Colonic mucosa (tissue), 4 donors: ENCODE measurements at places on chromosomes 2 and 18. TPM values are rescaled to one million over a fixed set of nuclear protein-coding genes. Genes with fewer than 3 reads are reported as not detected.

POTEJ gene
- total RNA-seq, result 0.17 TPM

C1GALT1C1L gene
- 0.22 TPM for total RNA-seq

APCDD1 gene
- total RNA-seq, result 5.6 TPM

DNA sequence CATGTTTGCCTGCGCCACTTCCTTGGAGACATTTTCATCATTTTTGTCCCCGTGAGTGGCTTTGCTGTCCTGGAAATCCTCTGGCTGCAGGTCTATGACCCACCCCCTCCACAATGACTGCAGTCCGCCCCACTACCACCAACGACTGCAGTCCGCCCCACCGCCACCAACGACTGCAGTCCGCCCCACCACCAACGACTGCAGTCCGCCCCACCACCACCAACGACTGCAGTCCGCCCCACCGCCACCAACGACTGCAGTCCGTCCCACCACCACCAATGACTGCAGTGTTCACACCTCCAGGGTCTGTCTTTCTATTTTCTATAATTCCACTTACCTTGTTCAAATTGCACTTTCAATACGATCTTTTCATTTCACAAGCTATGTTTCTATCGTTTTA lies 820.7 kb upstream of the SALL3 start:
- H3K27ac ChIP-seq, result no peak overlapping the region
- DNase-seq, result no peak
- H3K36me3 ChIP-seq, result no peaks in the 10 kb centered on the region
- H3K4me3 ChIP-seq, result no peak overlapping the region

DNA sequence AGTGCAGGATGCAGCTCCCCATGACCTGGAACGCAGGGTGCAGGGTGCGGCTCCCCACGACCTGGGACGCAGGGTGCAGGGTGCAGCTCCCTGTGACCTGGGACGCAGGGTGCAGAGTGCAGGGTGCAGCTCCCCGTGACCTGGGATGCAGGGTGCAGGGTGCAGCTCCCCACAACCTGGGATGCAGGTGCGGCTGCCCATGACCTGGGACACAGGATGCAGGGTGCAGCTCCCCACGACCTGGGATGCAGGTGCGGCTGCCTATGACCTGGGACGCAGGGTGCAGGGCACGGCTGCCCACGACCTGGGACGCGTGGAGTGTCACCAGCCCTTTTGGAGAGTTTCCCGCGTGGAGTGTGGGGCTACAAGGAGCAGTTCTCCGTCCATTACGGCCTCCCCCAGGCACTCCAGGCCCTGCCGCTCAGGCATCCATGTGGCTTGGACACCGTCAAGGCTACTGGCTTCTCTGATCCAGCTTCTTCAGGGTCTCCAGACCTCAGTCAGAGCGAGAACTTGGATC lies 38.7 kb downstream of the PXDN start:
- H3K27me3 ChIP-seq, result no peaks in the 10 kb centered on the region
- DNase-seq, result no peak
- no peak overlapping the region for H3K27ac ChIP-seq
- H3K4me3 ChIP-seq, result no peak overlapping the region
- no peaks in the 10 kb centered on the region for H3K36me3 ChIP-seq

DNA sequence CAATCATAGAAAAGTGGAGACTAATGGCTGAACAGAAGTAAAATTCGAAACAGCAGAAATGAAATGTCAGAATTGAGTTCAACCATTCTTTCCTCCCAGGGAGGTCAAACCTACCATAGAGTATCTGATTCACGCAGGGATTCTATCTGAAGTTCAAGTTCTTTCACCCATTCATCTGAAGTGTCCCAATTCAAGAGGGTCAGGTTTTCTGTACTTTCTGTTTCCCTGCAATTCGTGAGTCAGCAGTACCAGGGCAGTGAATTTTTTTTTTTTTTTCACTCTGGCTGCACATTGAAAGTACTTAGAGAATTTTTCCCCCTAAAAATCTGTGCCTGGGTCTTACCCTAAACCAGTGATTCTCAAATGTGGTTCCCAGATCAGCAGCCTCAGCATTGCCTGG lies 40.9 kb upstream of the CCDC88A start:
- H3K4me3 ChIP-seq, result no peak overlapping the region
- no peak for DNase-seq
- no peaks in the 10 kb centered on the region for H3K27me3 ChIP-seq
- H3K4me1 ChIP-seq, result no peaks in the 10 kb centered on the region
- no peaks in the 10 kb centered on the region for H3K36me3 ChIP-seq

DNA sequence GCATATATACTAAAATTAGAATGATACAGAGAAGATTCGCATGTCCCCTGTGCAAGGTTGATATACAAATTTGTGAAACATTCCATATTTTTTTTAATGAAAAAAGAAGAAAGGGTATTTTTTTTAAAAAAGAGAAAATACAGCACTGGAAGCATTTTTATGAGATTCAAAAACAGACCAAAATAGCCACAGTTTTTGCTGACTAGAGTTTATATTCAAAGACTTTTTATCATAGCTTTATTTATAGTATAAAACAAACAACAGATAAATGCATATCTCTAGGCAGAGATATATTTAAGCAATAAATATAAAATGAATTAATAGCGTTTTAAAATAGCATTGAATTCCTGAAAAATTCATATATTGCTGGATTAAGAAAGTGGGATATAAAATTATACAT lies 436.5 kb upstream of the ACVR2A start:
- no peak for DNase-seq
- no peak overlapping the region for H3K4me3 ChIP-seq
- H3K27ac ChIP-seq, result no peak overlapping the region
- H3K36me3 ChIP-seq, result no peaks in the 10 kb centered on the region

DNA sequence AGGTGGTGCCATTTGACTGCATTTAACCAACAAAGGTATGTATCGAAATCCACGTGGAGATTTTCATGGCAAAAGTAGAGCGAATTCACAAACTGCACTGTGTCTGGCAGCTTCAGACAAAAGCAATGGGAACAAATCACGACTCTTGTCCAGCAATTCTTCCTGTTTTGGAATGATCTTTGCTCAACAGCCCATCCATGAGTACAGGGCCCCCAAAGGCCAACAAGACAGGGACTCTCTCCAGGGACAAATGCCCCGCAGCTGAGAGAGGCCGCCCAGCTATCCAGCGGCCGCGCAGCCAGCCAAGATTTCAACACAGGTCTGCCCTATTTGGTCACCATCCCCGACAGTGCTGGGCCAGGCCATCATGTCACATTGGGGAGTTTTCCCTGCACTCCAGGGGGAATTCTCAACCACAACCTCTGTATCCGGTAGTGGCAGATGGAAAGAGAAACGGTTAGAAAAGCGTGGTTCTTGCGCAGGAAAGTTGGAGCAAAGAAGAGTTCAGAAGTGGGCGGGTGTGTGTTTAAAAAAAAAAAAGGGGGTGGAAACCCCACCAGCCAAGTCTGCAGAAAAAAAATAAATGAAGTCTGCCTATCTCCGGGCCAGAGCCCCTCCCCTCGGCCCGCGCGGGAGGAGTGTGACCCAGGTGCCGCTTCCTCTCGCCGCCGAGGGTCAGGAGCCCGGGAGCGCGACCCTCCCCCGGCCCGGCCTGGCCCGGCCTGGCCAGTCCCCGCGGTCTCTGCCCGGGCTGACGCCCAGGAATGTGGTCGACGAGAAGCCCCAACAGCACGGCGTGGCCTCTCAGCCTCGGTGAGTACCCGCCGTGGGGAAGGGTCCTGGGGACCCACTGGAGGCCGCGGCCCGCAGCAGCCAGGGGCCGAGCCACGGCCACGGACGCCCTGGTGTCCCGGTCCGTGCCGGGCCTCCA lies at the start of gene GYPC:
GYPC (plus strand) TSS at position 659 of the 931 bp plus-strand sequence; CDS start at position 765, 106 bp downstream.
- H3K27me3 ChIP-seq, result no peaks in the 10 kb centered on the region
- DNase-seq, result peak; percentile 42
- H3K4me1 ChIP-seq, result no peaks in the 10 kb centered on the region
- no peaks in the 10 kb centered on the region for H3K36me3 ChIP-seq
- peak within 1 kb of the TSS; percentile 90 for H3K27ac ChIP-seq
- H3K4me3 ChIP-seq, result peak within 1 kb of the TSS; percentile 63

- no peaks in the 10 kb centered on the region for H3K27me3 ChIP-seq
- H3K36me3 ChIP-seq, result no peaks in the 10 kb centered on the region
- DNase-seq, result no peak
- H3K27ac ChIP-seq, result no peak overlapping the region
- no peak overlapping the region for H3K4me3 ChIP-seq
- H3K4me1 ChIP-seq, result no peaks in the 10 kb centered on the region
Measured at GRCh38 chr18:10343778-10344177, 110.7 kb upstream of the APCDD1 start.
